ENCODE measurements at places on chromosomes 2 and 18.

DNA sequence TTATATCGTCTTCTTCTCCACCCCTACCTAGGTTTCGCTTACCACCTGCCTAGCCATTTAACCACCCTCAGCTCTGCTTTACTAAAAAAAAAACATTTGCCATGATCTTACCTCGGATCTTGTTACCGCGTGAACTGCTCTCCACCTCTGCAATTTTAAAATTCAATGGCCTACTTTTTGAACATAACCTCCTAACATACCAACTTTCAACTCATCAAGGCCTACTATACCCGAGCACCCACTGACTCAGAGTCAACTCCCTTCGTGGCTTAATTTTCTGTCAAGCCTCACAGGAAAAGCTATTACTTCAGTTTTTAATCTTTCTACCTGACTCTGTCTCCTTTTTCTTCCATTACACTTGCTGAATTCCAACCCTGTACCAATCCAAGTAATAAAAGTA, 55.7 kb downstream of the ATAD2B start:
- no peak for DNase-seq

- no peak for DNase-seq
These were observed 31.5 kb upstream of the ATIC start for GRCh38 chr2:215280326-215280725.

DNA sequence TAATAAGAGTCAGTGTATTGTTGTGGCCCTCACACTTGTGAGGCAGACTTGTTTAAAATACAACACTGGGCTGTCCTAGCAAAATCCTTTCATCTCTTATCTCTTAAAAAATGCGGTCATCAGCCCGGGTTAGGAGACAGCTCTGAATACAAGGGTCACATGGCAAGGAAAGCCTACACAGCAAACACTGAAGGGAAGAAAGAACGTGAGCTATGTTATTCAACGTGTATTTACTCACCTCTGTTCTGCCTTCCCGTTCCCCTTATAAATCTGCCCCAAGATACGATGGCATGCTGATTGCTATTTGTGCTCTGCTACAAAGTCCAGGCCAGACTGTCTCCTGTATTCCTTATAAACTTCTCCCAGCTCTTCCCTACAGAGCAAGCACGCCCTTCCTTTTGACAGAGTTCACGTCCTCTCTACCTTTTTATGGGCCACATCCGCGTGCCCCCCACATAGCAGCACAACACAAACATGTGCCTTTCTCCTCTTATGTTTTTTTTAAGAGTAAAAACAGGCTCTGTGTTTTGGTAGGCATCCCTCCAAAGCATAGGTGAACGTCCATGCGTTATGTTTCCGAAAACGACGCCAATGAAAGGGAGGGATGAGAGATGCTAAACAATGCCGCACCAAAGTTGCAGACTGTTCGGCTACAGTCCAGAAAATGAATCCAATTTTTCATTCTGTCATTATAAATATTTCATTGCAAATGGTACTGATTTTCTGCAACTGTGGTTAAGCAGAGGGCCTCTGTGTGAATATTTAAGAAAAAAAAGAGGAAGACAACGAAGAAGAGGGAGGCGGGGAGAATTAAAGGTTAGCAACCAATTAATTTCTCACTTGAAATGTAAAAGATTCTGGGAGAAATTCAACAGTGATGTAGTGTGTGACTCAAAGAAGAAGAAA, 274.7 kb downstream of the ZNF521 start:
- DNase-seq: peak; percentile 63

DNA sequence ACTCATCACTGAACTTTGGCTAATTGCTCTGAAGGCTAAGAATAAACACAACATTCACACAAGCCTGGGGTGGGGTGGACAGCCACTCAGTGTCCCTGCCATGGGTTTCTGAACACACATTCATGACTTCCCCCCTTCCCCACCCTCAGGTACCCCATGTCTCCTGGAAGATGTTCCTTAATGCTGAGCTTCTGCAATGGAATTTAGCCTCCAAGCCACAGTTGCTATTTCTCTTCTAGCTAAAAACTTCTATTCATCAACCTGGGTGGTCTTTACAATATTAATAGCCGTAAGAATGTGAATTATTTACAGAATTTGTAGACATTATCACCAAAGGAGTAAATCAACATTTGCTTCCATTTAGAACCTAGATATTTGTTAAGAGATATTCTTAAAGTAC, 175.1 kb downstream of the ACKR3 start:
- DNase-seq: no peak

DNA sequence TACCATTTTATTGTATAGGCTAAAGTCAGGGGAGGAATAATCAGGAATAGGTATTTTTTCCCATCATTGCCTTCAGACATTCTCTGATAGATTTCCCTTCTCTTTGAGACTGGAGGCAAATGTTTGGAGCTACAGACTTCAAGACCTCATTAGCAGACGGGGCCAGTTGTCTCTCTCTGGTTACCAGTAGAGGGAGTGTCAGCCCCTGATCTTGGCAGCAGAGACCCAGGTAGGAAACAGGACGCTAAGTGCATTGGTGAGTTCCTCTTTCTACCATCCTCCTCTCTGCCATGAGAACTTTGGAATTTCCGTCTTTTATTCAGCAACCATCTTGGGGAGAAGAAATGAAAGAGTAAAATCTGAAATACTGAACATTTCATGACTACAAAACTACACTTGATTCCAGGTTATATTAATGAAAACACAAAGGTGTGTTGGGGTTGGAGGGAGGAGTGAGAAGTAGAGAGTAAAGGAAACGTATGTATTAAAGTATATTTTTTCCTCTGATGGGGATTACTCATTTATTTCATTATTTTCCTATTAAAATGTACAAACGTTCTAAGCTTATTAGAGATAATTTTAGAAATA, 186.2 kb upstream of the GCFC2 start:
- DNase-seq: peak; percentile 18

GRCh38 chr18:57901825-57902589, 98.9 kb upstream of the ATP8B1 start:
- no peak for DNase-seq

GRCh38 chr2:232349946-232350635, 28.5 kb upstream of the ALPP start:
- peak; percentile 32 for DNase-seq

- DNase-seq: no peak
These were observed 19.9 kb upstream of the INHBB start for GRCh38 chr2:120326066-120326465.

DNA sequence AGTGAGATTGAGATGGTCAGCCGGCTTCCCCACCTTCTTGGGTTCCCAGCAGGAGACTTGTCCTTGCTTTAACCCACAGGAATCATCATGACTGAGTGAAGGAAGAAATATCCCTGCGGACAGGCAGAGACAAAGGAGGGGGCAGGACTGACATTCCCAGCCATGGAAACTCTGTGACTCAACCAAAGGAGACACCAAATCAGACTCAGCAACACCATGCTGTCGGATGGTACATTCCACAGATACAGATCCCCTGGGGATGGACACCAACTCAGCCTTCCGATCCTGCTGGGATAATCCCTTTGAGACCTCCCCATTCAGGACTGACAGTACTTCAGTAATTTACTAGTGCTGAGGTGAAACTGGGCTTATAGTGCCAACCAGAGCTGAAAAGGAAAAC, 518.3 kb downstream of the XIRP2 start:
- DNase-seq: no peak

DNA sequence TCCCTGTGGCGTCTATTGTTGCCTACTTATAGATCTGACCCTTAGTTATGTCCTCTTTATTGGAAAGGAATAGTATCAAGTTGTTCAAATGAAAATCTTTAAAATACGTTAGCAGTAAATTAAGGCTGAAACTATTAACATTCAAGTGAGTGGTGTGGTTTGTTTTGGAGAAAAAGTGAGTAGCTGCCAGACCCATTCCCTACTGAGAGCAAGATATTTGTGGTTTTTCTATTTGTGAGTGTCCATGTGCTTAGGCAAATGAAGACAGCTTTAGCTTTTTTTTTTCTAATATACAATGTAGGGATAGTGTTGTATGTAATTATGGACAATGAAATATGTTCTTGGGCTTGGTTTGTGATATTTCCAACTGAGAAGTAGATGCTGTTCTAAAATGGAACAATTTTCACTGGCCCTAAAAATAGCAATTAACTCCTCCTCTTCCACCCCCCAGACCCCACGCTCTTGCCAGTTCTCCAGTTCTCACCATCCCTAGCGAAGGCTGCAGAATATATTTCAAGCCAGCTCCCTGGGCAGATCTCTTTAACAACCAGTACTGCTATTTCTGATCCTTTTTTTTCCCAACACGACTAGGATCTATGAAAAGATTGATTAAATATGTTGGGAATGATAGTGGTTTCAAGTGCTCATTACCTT, 83.1 kb downstream of the CCDC85A start:
- DNase-seq: peak; percentile 26

GRCh38 chr2:24101992-24102391, 17.4 kb upstream of the TP53I3 start:
- DNase-seq: no peak

DNA sequence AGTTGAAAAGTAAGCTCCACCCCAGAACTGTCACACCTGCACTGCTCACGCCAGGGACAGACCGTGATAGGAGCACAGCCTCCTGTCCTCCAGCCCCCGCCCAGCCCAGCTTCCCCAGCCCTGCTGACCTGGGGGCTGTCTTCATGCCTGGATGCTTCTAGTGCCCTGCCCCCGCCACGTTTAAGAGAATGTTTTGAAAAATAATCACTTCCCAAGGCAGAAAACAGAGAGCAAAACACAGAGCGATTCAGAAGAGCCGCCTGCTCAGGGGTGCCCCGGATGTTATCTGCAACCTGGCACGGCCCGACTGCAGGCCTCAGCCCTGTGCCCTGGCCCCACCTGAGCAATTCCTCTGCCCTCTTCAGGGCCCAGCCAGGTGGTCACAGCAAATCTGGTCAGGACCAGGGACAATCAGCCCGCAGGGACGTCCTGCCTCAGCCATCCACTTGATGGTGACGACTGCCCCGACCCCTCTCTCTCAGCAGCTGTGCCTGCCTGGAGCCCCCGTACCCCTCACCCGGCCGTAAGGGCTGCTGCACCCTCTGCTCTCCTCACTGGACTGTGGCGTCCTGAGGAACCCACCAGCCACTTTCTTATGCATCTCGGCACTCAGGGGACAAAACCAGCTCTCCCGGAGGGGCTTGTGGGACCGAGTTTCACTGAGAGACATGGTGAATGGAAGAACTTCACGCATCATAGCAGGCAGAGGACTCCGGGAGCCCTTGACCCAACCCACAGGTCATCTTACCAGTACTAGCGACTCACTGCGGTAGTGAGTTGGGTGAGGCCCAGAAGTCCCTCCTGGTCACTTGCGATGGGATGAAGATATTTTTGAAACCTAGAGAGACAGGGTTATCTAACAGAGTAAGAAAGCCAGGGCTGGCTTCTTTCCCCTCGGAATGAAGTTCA, 30.2 kb downstream of the ADI1 start:
- no peak for DNase-seq

GRCh38 chr2:159867567-159868361, 69.8 kb upstream of the CD302 start:
- DNase-seq: no peak

DNA sequence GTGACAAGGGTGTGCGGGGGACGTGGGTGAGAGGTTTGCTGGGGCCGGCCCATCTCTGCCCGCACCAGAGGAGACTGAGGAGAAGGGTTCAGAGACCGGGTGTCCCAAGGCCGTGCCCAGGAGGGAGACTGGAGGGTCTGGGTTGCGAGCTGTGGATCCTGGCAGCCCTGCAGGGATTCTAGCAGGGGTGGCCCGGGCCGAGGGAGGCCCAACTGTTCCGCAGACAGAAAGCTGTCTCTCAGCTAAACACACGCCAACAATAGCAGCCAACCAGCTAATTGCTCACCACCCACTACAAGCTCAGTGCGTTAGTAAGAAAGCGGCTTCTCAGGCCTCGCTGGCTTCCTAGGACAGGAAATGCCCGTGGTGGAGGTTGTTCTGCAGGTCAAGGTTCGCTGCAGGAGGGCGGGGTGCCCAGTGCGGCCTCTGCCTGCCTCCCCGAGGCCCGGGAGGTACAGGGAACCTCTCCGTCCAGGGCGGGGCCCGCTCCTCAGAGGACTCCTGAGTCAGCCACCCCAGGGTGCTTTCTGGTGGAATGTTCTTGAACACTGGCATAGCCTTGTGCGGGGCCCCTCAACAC, 282.0 kb upstream of the PXDN start:
- no peak for DNase-seq

DNA sequence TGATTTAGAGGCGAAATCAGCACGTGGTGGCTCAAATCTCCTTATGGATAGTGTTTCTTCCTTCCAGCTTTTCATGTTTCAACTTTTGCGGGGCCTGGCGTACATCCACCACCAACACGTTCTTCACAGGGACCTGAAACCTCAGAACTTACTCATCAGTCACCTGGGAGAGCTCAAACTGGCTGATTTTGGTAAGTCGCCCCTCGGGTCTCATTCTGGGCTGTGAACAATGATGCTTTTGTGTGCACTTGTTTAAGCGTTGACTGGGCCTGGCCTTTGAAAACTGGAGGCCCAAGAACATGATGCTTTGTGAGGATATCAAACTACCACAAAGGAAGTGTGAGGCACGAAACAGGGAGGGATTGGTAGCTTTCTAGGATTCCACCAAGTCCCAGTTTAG, 27.4 kb downstream of the CDK15 start:
- DNase-seq: no peak

DNA sequence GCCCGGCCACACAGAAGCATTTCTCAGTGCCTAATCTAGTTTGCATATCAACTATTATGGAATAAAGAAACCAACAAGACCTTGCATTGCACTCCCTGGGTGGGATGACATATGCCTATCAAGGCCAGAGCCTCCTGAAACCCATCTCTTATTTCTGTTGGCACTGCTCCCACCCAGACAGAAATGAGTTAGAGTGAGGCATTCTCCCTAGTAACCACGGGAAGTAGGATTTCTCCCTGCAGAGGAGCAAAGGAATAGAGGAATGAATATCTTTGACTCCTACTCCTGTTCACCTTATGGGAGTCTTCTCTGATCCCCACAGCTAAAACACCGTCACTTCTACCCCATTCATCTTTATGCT, 24.2 kb upstream of the SCYGR1 start:
- no peak for DNase-seq

- DNase-seq: peak; percentile 66
These were observed 76.2 kb downstream of the FAM168B start for GRCh38 chr2:131016826-131017741.

- DNase-seq: peak; percentile 31
These were observed 26.9 kb downstream of the COL4A3 start for GRCh38 chr2:227191367-227191766.

DNA sequence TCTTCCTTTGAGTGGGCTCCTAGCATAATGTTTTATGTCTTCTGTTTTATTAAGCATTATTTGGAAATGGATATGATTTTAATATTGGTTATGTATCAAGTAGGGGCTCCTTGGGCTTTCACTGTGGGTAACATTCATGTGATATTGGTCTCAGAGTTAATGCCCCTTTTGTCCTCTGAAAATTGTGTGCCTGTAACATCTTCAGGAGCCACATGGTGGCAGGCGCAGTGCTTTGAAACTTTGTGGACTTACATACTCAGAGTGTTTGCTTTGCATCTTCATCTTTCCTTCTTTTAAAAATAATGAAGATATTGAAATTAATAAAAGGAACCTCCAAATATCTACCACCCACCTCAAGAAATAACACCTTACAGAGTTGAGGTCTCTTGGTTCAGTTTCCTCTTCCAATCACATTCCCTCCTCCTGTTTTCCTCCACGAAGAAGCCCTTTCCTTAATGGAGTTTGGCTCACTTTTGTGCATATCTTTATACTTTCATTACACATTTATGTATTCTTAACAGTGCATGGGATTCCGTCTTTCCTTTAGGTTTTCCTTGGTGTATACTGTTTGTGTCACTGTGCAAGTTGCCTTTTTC, 73.5 kb downstream of the LIMS1 start:
- peak; percentile 55 for DNase-seq
